HCT116 (cell line): ENCODE measurements at places on chromosomes 5 and 9. TPM values are rescaled to one million over a fixed set of nuclear protein-coding genes. Genes with fewer than 3 reads are reported as not detected.

DNA sequence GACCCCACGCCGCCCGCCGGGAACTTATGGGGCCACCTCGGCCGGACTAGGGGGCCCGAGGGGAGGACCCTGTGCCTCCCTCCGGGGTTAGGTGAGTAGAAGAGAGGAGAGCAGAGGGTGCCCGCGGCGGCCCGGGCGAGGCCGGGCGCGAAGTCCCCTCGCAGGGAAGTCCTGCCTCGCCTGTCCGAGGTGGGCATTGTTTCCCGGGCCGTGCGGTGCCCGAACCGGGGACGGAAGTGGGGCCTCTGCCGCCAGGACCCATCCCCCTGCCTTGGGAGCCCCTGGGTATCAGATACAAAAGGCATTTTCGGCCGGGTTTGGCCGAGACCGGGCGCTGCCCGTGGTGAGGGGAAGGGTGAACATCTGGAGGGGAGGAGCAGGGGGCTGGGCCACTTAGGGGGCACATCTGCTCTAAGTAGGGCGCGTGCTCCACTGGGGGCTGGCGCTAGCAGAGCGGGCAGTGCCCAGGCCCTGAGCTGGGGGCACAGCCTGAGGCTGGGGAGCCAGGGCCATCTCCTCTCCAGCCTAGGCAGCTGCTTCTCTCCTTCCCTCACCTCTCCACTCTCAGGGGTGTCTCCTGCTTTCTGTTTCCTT, 48.2 kb downstream of the DAB2IP start:
- no peak for DNase-seq

- DNase-seq, result no peak
These were observed 104.6 kb upstream of the SARDH start for GRCh38 chr9:133842721-133843227.

Gene TEK
- 0.15 TPM for total RNA-seq

DNA sequence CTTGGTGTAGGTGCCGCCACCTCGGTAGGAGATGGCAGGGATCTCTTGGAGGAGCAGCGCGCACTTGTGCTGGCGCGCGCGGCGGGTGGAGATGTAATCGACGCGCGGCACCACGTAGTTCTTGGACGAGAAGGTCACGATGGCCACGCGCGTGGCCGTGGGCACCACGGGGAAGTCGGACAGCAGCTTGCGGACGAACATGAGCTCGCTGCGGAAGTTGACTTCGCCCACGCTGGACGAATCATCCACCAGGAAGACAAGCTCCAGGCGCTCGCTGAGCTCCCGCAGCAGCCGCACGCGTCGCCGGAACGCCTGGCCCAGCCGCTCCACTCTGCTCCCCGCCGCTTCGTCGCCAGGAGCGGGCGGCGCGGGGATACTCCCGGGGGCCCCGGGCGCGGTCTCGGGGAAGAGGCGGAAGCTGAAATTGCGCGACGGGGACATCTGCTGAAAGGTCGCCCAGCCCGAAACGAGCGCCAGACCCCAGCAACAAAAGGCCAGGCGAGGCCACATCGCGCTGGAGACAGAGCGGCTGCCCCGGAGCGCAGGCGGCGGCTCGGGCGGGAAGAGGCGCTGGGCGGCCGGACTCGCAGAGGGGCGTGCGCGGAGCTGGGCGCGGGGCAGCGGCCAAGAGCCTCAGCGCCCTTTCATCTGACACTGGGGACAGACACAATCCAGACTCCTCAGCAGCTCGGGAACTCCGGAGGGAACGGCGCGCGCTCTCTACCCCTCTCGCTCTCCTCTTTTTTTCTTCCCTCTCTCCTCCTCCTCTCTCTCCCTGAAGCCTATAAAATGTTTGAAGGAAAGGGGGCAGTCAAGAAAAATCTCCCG, at the start of gene SVEP1:
Gene SVEP1, minus strand, starts transcription at position 708 of the 828 bp plus-strand sequence. Its CDS starts 198 bp downstream, at position 510.
- DNase-seq, result no peak

DNA sequence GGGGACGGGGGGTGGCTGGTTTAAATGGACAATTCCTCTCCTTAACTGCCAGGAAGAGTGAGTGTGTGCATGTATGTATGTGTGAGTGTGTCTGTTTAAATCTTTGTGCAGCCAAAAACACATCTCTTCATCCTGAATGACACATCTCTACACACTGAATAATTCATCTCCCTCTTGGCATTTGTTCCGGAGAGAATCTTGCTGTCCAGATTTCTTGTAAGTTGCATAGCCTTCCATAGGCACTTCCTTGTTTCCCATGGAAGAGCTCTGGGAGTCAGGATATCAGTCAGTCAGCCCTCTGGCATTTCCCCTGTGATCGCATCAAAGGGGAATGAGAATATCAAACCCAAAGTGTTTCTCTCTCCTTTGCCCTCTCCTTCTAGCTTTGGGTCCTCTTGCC, 74.7 kb downstream of the WWC1 start:
- no peak for DNase-seq

- no peak for DNase-seq
These were observed 56.4 kb upstream of the GOLPH3 start for GRCh38 chr5:32230356-32231099.

Gene KLF4
- total RNA-seq, result 92.8 TPM

DNA sequence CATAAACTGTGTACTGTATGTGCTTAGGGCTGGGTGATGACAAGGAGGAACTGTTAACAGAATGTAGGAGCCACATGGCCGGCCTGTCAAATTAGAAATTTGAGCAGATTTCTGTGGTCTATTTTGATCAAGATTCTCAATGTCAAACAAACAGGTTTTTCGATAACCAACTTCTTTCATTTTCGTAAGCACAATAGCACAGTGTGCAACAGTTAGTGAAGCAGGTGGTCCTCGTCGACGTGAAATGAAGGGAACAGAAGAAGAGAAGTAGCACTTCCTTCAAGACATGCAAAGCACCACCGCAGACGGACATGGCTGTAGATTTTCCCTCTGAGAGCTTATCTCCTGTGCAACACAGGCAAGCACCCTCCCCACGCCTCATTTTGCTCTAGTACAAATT, 252.1 kb downstream of the CRB2 start:
- DNase-seq, result no peak

Gene SPATA6L
- 0.57 TPM for total RNA-seq

DNA sequence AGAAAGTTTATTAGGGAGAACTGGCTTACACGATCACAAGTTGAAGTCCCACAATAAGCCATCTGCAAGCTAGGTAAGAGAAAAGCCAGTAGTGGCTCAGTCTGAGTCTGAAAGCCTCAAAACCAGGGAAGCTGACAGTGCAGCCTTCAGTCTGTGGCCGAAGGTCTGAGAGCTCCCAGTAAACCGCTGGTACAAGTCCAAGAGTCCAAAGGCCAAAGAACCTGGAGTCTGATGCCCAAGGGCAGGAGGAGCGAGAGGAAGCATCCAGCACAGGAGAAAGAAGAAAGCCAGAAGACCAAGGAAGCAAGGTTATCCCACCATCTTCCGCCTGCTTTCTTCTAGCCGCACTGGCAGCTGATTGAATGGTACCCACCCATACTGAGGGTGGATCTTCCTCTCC, 97.3 kb upstream of the FBN2 start:
- DNase-seq, result no peak
